H7 (cell line): ENCODE measurements at places on chromosomes 13 and 19.
A peak's percentile ranks its signal among the peaks of the same experiment; 100 is the strongest.

- peak; percentile 61 for DNase-seq
Observed at GRCh38 chr19:4986471-4986891, 17.6 kb downstream of the KDM4B start.

DNA sequence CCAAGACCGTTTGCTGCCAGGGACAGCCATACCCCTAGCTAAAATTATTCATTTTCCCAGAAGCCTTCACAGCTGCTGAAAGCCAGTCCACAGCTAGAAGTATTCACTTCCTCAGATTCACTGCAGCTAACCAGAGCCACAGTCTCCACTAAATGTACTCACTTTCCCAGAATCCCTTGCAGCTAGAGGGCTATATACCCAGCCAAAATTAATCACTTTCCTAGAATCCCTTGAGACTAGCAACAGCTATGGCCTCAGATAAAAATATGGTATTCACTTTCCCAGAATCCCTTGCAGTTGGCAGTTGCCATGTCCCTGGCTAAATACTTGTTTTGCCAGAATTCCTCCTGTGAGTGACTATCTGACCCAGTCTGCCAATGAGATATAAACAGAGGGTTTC is 13.8 kb upstream of the MEIS3 start:
- DNase-seq = no peak

DNA sequence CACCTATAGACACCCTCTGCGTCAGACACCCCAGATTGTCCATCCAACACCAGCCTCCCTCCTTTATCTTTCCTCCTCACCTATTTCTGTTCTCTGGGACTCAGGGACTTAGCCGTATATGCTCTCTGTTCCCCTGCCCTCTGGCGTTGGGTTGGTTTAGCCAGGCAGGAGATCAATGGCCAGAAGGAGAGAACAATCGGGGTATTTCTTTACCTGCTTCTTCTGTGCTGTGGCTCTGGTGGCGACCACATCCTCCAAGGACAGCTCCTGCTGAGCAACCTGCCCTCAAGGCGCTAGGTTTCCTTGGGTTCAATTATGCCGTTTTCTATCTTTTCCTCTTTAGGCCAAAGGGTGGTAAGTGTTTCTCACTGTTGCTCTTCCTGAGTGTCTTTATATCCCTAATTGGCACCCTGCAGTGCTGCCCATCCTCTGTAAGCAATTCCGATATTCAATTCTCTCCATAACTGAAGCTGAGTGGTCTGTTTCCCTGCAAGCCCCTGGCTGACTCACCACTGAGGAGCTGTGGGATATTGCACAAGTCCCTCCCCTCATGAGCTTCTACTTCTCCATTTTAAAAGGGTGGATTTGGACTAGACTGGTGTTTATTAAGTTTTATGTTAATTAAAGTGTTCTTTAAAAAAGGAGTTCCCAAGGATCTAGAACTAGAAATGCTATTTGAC is 63.7 kb upstream of the TMTC4 start:
- DNase-seq = no peak

DNA sequence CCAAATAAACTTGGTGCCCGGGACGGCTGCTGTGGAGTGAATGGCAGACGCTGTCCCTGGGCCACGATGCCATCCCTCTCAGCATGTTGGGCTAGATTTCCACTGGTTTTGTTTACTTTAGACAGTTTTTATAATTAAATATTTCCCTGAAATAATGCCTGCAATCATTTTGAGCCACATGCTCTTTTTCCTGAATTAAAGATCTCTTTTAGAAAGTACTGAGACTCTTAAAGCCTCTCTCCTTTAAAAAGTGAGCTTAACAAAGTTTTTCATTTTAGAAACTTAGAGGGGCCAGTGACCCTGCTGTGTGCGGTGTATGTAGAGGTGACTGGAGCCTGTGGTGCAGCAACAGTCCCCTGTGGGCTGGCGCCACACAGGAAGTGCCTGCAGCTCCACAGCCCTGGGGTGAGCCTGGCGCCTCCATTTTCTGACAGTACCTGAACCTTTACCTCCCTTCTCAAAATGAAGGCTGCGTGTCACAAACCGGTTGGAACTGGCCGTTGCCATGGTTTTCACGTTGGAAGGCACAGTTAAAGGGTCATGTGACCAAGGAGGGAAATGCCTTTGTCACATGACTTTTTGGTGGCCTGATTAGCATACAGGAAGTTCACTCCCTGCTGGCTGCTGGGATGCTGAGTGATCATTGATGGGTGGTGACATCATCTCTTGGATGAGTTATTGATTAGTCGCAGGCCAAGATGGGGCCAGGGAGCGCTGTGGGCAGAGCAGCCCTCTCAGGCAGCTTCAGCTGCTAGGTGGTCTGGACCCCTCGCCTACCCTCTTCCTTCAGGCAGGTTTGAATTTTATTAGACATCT is 26.3 kb downstream of the TSSK6 start:
- DNase-seq = peak; percentile 89
